ENCODE measurements at places on chromosomes 3 and 15.

- no peak for DNase-seq
These were observed 62.9 kb downstream of the EFCAB12 start for GRCh38 chr3:129365296-129366136.

DNA sequence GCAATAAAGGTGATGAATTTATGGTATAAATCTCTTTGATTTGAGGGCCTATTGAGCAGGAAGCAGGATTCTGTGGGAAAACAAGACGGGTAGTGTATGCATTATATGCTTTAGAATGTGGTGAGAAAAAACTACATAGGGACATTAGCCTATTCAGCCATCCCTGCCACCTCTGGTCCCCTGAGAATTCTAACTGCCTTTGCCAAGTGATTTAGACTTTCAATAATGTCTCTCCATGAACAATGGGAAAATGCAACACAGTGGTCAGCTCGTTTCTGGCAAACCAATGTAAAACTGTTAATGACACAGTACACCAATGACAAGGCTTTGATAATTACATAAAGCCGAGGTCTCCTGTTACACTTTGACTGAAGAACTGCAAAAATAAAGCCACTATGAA is 314.7 kb upstream of the CNTN4 start:
- no peak for DNase-seq

DNA sequence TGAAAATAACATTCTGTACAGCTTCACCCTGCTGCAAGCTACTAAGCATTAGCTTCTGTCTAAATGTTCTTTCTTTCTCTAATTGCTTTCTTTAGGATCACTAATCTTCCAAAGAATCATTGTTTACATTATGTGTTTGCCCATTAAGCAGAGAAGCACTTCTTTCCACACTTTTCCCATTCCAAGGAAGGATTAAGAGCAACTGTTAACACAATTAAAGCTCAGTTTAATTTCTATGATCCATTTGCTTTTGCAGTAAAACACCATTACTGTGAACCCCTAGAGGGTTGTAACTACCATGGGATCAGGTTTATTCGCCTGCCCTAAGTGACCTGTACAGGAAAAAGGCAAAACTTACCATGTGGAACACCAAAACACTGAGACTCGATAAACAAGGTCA is 125.8 kb upstream of the ZNF385D start:
- no peak for DNase-seq

DNA sequence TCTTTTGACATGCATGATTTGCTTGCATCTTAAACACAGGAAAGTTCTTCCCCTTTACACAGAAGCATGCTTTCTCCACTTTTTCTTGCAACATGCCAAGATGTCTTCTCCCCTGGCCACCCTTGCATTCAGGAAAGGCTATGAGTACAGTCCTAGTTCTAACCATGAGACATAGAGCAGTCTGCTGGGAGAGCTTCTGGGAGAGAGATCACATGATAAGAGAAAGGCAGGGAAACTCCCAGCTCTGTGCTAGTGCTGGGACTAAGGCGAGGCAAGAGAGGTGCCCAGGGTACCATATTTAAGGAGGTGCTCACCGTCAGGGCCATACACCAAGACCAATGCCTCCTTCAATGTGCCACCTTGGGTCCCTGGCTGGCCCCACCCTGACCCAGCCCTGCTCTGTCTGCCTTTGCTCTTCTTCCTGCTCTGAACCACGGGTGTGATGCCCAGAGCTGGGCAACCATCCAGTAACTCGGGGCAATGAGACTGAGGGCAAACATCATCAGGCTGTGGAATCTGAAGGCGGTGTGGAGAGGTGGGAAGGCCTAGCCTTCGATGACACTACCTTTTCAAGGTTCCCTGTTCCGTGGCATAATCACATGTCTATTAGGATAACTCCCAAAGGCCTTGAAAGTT is 77.4 kb upstream of the PRR20G start:
- no peak for DNase-seq

DNA sequence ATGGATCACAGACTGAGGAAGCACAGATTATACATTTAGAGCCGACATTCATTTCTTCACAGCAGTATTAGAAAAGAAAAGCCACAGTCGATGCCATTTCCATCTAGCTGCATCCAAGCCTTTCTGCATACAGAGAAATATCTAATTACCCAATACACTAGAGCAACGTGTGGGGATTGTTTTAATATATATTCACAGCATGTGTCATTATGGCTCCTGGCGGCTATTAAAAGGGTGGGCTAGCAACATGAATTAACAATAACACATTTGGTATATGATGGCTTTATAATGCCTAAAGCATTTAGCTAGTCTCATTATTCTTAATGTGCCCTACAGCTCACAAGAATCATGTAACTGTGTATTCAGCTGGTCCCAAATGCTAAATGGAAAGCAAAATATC is 1030.5 kb downstream of the FHIT start:
- DNase-seq = no peak

DNA sequence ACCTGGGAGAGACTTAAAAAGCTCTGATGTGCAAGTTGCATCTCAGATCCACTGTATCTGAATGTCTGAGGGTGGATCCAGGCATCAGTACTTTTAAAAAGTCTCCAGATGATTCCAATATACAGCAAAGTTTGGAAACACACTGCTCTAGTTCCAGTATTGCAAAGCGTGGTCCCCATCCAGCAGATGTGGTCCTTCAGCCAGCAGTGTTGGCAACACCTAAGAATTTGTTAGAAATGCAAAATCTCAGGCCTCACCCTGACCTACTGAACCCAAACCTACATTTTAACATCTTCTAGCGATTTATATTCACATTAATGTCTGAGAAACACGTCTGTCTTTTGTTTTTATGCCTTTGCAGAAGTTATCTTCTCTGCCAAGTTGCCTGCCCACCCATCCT is 32.2 kb upstream of the SGO1 start:
- DNase-seq = no peak

DNA sequence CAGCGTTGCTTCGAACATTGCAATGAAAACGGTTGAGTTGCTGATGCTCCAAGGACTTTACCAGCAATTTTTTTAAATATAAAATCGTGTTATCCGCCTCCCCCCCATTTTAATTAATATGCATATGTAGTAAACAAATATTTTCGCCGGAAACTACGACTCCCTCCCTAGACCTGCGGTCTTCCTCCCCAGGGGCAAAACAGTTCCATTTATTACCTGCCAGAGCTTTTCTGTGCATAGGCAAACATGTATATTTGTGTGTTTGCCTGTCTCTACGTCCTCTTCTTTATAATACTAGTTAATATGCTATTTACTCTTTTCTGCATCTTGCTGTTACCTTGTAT is 593 bp upstream of the RSL24D1 start:
- no peak for DNase-seq

GRCh38 chr3:149553781-149554451 is 79.4 kb downstream of the TM4SF4 start:
- DNase-seq = peak; percentile 52

DNA sequence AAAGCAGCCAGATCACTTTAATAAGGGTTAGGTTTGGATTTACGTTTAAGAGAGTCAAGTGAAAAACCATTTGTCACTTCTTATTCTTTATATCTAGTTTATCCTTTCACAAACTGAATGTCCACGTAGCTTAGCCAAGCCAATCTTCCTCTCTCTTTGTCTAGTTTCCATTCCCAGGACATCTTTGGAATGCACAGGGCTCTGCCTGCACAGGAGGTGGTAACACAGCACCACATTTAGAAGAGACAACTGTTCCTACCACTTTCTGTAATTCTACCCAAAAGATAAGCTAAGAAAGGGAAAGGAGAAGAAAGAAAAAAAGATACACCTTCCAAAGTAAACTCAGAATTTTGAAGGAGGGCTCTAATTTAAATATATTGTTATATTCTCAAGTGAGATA is 67.9 kb downstream of the IGSF11 start:
- no peak for DNase-seq

DNA sequence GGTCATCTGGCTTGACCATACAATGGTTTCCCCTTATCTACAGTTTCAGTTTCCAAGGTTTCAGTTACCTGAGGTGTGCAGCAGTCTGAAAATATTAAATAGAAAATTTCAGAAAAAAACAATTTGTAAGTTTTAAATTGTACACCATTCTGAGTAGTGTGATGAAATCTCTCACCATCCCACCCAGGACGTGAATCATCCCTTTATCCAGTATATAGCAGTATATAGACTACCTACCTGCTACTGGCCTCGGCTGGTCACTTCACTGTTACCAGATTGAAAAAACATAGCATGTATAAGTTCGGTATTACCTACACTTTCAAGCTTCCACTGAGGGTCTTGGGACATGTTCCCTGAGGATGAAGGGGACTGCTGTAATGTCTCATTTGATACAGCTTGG is 12.0 kb downstream of the ARIH1 start:
- no peak for DNase-seq

- DNase-seq = no peak
These were observed 35.2 kb upstream of the SPATA12 start for GRCh38 chr3:57025237-57025636.

DNA sequence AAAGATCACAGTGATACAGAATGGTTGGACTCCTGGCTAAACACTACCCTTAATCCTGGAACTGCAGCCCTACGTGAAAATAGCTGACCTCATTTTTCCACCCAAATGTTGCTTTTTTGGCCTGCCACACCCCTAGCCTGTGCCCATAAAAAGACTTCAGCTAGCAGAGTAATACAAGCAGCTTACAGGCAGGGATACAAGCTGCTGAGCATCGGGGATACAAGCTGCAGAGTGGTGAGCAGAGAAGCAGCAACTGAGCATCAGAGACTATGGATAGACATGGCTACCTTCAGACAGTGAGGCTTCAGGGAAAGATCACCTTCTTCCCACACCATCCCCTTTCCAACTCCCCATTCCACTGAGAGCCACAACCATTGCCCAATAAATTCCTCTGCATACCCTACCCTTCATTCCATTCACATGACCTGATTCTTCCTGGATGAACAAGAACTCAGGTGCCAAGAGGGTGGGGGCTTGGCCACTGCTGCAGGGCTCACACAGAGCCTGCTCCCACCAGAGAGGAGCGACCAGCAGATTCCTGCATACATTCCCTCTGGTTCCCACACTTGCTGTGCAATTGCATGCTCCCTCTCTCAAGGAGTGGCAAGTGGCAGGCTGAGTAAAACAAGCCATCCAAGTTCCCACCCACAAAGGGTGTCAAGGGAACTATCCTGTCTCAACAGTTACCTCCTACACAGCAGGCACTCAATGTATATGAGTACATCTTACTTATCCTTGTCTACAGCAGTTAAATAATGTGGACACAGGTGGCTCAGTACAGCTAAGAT is 217.5 kb downstream of the ALCAM start:
- peak; percentile 15 for DNase-seq

DNA sequence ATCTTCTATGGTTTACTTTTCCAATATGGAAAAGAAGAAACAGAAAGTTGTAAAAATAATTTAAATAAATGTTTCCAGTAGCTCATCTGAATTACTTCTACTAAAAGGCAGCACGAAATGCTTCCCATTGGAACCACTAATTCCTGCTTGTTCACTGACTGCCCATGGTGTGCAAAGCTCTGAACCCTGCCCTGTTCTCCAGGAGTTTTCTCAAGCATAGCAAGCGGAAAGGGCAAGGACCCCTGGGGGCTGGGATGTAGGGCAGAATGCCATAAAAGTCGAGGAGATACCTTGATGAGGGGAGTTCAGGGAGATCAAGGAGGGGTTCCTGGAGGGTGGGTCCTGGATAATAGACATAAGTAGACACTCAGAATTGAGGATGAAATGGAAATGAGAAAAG is 35.3 kb upstream of the BNC1 start:
- no peak for DNase-seq

DNA sequence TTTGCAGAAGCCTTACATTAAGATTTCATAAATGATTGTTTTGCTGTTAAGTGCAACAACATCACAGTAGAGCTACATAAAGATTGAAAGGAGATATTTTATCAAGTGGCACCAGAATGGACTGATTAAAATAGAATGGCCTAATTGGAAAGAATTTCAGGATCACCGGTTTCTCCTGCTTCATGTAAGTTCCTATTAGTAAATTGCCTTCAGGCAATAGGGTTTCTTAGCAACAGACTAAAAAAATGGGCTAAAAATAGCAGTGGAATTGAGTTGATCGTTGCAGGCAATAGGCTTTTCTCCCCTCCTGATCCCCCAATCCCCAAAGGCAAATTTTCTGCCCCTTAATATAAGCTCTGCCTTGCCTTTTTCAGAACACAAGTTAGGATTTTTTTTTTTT is 917 bp downstream of the LNP1 start:
- DNase-seq = peak; percentile 65

DNA sequence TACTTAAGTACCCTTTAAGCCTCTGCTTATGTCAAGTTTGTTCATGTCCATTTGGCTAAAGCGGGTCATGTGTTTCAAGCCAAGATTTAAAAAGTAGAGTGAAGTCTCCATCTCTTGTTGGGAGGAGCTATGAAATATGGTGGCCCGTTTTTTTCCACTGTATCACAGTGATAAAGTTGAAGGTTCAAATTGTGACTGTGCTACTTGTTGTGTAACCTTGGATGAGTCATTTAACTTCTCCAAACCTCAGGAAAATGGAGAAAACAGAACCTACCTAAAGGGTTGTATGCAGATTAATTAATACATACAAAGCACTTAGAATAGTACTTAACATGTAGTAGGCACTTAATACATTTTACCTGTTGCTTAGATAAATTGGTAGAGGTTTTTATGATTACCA is 43.4 kb downstream of the SNAPC5 start:
- no peak for DNase-seq

DNA sequence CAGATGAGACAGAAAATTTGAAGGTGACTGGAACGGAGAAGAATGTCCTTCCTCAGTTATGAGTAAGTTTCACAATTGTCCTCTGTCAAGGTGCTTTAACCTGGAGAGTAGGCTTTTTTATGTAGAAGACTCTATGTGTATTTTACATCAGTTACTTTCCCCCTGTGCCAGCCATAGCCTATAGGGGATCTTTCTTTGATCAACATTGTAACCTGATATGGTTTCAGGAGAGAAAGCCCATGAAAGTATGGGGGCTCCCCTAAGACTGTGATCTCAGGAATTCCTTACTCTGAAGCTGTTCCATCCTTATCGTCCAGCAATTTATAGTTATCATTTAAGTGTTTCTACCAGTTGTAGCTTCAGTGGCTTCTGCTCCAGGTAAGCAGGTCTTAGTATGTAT is 1076.3 kb upstream of the EPHA6 start:
- DNase-seq = no peak

- no peak for DNase-seq
These were observed 27.2 kb downstream of the GRIP2 start for GRCh38 chr3:14512942-14513327.

- no peak for DNase-seq
These were observed 40.6 kb downstream of the GOLGA8S start for GRCh38 chr15:23395030-23395692.

GRCh38 chr15:77581896-77582569 is 50.7 kb downstream of the LINGO1 start:
- DNase-seq = no peak

GRCh38 chr3:135930255-135930654 is 35.3 kb upstream of the PPP2R3A start:
- no peak for DNase-seq
